CD4-positive, alpha-beta T cell treated with Interleukin-6 at 100 ng/mL for 8 hours (primary cell): ENCODE measurements at places on chromosomes 6 and 20.

DNA sequence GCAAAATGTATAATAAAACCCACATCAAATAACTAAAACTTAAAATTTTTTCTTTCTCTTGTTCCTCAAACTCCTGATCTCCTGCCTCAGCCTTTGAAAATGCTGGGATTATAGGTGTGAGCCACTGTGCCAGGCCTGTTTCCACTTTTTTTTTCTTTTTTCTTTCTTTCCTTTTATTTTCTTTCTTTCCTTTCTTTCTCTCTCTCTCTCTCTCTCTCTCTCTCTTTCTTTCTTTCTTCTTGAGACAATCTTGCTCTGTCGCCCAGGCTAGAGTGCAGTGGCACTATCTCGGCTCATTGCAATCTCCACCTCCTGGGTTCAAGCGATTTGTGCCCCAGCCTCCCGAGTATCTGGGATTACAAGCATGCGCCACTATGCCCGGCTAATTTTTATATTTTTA, 164.6 kb downstream of the OR2B2 start:
- DNase-seq: no peak

GRCh38 chr6:73706971-73707370, 11.0 kb downstream of the CD109 start:
- no peak for DNase-seq

DNA sequence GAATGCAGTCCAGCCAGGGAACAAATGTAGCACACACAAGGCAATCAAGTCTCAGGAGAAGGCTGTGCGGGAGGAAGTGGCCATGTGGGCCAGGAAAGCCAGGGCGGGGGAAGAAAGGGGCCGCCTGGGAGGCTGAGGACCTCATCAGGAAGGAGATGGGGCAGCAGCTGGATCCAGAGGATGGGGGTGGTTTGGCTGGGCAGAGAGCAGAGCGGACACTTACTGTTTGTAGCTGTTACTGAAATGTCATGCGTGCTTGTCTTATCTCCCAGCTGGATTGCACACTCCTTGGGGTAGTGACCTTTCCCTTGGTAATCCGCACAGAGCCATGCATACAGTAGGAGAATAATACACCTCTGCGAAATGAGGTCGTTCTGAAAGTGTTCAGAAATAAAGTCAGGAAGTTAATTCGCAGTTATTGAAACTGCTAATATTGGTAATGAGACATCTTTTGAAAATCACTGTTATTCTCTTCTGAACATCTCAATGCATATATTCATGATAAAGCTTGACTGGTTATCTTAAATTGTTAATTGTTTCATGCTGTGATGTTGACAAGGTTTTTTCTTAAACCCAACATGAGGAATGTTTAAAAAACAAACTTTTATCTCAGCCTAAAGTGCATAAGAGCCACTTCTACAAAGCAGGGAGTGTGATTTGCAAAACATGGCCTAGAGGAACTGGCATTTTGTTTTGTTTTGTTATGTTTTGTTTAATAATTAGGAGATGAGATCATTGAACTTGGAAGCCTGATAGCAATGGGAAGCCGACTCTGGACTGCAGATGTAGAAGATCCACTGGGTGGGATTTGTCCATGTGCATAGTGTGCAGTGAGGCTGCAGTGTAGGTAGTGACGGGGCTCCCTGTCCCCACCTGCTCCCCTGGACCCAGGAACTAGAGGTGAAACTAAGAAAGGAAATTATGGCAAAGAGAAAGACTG, 18.0 kb upstream of the MAP3K4 start:
- no peak for DNase-seq

DNA sequence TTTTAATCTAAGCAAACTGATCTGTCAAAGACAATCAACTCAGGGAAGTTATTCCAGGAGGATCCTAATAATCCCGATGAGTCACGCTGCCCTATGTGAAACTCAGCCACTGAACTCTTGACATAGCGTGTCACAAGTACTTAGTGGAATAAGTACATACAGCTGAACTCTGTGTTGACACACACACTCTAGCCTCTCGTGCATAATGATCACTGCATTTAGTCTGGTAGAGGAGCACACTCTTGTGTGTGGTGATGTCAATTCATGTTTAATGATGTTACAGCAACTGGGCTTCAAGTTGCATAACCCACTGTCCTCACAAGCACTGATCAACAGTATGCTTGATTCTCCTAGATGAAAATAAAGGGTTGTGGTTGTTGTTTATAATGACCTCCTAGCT, 148.3 kb downstream of the HACE1 start:
- no peak for DNase-seq

DNA sequence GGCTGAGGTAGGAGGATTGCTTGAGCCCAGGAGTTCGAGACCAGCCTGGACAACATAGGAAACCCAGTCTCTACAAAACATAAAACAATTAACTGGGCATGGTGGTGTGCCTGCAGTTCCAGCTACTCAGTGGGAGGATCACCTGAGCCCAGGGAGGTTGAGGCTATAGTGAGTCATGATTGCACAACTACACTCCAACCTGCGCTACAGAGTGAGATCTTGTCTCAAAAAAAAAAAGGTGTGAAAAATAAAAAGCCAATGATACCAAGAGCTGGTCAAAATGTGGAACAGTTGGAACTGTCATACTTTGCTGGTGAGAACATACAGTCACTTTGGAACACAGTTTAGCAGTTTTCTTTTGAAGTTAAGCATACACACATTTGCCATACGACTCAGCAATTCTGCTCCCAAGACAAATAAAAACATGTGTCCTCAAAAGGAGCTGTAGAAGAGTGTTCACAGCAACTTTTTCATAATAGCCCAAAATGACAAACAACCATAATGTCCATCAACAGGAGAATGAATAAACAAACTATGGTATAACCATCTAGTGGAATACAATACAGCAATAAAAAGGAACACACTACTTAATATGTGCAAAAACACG, 21.6 kb upstream of the FKBP5 start:
- DNase-seq: no peak

DNA sequence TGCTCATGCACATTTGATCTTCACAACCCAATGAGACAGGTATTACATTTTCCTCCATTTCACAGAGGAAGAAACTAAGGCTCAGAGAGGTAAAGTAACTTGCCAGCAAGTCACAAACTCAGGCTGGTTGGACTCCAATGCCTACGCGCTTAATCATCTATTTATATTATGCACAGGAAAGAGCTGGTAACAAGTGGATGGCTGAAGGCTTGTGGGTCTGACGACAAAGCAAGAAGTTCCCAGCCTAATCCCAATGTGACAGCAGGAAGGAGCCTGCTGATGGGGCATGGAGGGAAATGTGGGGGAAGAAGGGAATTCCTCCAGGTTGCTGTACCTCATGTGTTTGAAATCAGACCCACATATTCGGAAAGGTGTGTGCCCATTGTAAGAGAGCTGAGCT, 3.9 kb downstream of the CDH22 start:
- no peak for DNase-seq

- no peak for DNase-seq
Measured at GRCh38 chr6:45783716-45784115, 231.9 kb downstream of the CLIC5 start.

- no peak for DNase-seq
Measured at GRCh38 chr6:156718647-156719394, 58.4 kb upstream of the ARID1B start.

GRCh38 chr6:136547336-136547735, 2.9 kb downstream of the MAP7 start:
- DNase-seq: no peak

GRCh38 chr6:6193221-6193745, 127.2 kb downstream of the F13A1 start:
- no peak for DNase-seq

GRCh38 chr6:118886641-118887040, 7.3 kb upstream of the ASF1A start:
- no peak for DNase-seq

DNA sequence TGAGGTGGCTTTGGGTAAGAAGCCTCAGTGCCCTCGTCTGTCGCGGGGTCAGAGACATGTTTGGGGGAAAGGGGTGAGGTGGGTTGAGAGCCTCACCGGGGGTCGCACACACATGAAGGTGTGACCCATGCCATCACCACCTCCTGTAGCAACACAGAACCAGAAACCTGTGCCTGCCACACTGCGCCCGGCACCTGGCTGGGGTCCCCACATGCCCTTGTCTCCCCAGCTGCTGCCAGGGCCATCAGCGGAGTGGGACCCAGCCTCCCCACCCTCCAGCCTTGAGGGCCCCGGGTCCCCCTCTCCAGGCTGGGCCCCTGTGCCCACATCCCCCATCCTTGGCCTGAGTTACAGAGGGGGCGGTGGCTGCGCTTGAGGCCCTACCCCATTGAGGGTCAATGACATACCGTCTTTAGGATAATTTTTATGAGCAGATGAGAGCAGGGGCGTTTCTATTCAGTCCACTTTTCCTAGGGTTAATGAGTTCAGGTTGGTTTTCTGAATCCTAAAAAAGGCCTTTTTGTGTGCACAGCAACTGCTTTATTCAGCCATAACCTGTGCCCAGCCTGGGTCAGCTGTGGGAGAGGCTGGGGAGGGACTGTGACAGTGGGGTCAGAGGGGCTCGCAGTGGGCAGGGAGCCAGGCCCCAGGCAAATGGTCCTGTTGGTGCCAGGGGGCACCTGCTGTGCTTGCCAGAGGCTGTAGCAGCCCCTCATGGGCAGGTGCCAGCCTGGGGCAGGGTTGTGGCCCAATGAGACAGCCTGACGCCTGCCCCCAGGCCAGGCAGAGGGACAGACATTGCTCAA, 19.4 kb downstream of the APCDD1L start:
- no peak for DNase-seq

GRCh38 chr20:49700411-49701185, 13.1 kb downstream of the B4GALT5 start:
- no peak for DNase-seq

DNA sequence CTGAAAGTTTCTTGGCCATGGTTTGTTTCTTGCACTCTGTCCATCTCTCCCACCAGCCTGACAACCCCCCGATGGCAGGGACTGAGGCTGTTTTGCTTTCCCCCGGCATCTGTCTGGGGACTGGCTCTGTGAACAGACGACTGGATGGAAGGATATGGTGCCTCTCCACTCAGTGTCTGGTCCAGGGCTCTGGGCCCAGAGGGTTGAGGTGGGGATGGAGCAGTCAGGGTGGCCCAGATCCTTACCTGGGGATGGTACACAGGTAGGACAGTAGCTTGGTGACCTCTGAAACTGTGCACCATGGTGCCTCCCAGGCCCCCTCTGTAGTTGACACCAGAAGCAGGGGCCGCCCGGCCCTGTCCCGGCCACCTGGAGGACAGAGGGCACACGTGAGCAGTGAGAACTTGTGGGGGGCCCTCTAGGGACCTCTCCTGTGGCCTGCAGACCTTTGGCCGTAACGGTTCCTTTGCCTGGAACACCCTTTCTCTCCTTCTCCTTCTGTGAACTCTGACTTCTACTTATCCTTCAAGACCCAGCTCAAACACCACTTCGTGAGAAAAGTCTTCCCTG, 29.5 kb downstream of the KIAA1755 start:
- DNase-seq: no peak

- DNase-seq: no peak
Measured at GRCh38 chr6:53301801-53302537, 46.8 kb downstream of the ELOVL5 start.

GRCh38 chr6:90397929-90398674, 101.5 kb upstream of the BACH2 start:
- peak; percentile 86 for DNase-seq

DNA sequence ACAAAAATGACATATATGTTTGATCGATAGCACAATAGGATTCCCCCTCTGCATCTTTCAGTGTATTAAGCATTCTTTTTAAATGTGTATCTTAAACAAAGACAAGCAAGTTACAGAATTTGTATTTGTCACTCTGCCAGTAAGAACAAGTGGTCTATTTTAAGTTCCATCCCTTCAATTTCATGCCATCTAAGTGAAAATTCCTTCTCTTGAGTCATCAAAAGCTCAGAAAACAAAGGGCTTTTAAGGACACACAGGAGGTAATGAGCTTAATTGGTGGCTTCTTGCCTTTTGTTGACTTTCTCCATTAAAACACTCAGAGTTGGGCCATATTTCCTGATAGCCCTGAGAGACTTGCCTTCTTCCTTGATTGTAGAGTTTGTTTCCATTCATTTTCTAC, 547.8 kb downstream of the TENT5A start:
- no peak for DNase-seq

DNA sequence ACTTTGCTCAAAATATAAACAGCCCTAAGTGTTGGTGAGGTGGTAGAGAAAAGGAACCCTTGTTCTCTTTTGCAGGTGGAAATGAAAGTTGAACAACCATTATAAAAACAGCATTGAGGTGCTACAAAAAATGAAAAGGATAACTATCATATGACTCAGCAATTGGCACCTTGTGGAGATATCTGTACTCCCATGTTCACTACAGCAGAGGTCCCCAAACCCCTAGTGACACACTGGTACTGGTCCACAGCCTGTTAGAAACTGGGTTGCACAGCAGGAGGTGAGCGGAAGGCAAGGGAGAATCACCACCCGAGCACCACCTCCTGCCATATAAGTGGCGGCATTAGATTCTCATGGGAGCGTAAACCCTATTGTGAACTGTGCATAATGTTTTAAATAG, 267.4 kb upstream of the THEMIS start:
- DNase-seq: no peak

GRCh38 chr6:112690497-112691202, 343.5 kb downstream of the RFPL4B start:
- DNase-seq: no peak

- no peak for DNase-seq
Measured at GRCh38 chr6:74128536-74128935, 432.5 kb downstream of the CD109 start.

- DNase-seq: no peak
Measured at GRCh38 chr6:143516690-143517446, 5.3 kb upstream of the FUCA2 start.

GRCh38 chr6:107495196-107495643, 5.3 kb downstream of the SOBP start:
- no peak for DNase-seq

GRCh38 chr6:111478064-111478476, 4.9 kb downstream of the REV3L start:
- no peak for DNase-seq

DNA sequence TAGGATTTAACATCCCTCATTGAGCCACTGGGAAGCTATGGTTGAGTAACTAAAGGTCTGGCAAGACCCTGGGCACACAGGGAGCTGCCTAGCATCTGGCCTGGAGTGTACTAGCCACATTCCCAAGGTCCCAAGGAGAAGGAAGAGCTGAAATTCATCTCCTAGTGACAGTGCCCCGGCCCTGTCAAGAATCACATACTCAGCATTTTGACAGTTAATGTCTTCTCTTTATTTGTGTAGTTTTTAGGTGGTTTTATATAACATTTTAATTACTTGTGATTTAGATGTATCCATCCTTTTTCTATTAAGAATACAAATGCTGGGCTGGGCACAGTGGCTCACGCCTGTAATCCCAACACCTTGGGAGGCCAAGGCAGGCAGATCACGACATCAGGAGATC, 40.4 kb downstream of the ALDH5A1 start:
- DNase-seq: no peak

GRCh38 chr6:83884523-83884922, 25.0 kb downstream of the CYB5R4 start:
- DNase-seq: peak; percentile 25

DNA sequence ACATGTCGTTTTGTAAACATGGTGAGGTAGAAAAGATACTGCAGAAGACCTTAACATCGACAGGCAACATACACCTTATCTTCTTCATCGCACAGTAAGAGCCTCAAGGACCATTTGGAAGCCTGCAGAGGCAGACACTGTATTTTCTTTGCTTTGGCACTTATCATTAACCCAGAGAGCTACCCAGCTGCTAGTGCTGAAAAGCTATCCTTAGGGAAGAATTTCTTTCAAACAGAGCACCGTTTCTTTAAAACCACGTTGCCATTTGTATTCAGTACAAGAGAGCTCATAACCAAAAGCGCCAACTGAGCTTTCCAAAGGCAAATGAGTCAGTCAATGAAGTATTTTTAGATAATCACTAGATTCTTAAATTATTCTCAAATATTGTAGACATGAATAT, 306.6 kb downstream of the EPM2A start:
- DNase-seq: no peak

GRCh38 chr20:62365814-62366369, 1.2 kb downstream of the LAMA5 start:
- DNase-seq: no peak
